ENCODE measurements at places on chromosomes 6 and 20.

GRCh38 chr6:39887692-39888450 is 46.4 kb downstream of the MOCS1 start:
- no peak for DNase-seq

GRCh38 chr6:25956226-25956625 is 6.4 kb upstream of the TRIM38 start:
- no peak for DNase-seq

DNA sequence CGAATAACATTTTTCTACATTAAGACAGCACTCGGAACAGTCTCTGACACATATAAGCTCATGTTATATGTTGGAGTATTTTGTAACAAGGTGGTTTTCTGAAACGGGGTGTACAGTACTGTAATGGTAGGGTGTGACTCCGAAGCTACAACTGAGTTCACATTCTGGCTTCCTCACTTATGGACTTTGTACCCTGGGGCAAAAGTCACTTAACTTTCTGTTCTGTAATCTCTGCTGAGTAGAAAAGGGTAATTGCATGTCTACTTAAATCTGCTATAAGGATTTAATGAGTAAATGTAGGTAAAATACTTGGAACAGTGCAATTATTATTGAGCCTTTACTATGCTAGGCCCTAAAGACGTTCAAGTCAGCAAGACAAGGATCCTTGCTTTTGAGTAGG is 4.7 kb upstream of the LTV1 start:
- no peak for DNase-seq

- DNase-seq: no peak
These were observed 41.1 kb downstream of the PDE10A start for GRCh38 chr6:165621940-165622339.

GRCh38 chr20:37336369-37337207 is 9.4 kb upstream of the SRC start:
- DNase-seq: peak; percentile 28

DNA sequence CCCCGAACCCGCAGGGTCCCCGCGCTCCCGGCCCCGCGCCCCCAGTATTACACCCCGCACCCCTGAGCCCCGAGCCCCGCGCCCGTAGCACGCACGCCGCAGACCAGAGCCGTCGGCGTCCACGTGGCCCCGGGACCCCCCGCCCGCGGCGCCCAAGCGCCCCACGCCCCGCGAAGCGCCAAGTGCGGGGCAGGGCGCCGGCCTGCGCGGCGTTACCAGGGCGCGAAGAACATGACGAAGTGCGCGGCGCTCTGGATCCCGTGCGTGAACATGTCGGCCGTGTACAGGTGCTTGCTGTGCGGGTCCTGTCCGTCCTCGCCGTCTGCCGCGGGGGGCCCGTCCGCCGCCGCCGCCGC is 312 bp downstream of the TXNDC5 start:
- DNase-seq: no peak

DNA sequence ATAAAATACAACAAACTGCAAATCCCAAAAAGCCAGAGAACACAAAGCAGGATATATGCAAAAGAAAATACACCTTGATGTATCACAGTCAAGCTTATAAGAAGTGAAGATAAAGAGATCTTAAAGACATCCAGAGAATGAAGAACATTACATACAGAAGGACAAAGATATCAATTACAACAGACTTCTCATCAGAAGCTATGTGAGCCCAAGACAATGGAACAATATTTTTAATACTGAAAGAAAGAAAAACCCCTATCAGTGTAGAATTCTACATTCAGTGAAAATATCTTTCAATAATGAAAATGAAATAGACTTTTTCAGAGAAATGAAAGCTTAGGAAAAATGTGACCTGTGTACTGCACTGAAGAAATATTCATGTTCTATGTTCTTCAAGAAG is 104.5 kb upstream of the PHACTR3 start:
- DNase-seq: no peak

Measured in CD4-positive, alpha-beta T cell treated with Interleukin-6 at 100 ng/mL for 8 hours (primary cell).